ENCODE measurements at places on chromosomes 1 and 21.

- DNase-seq: peak; percentile 17
Measured at GRCh38 chr1:26225033-26225831, 8.8 kb upstream of the CEP85 start.

- DNase-seq: peak; percentile 89
Measured at GRCh38 chr1:42737257-42737656, 2.8 kb downstream of the CLDN19 start.

- no peak for DNase-seq
Measured at GRCh38 chr1:92442351-92442750, 44.4 kb downstream of the GFI1 start.

DNA sequence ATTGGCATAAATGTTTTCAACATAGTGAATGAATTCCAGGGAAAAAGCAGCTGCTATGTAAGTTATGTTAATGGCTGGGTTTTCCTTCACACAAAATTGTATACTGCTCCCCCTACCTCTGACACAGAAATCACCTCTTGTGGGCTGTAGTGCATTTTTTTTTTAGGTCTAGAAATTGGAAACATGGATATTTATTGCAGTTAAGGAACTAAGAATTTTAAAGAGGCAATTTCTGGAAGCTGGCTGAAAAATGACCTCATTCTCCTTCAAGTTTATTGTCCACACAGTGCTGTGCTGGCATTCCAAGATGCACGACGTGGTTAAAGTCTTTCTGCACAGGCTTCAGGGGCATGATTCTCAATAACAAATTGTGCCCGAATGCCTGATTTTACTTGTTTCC, 1424.2 kb downstream of the MRPL39 start:
- DNase-seq: no peak
